AG10803 (cell line): ENCODE measurements at places on chromosomes 6 and 20.

- DNase-seq, result no peak
Measured at GRCh38 chr6:64270083-64270482, 634.5 kb downstream of the PHF3 start.

GRCh38 chr6:8383584-8383983, 51.8 kb downstream of the SLC35B3 start:
- DNase-seq, result no peak

DNA sequence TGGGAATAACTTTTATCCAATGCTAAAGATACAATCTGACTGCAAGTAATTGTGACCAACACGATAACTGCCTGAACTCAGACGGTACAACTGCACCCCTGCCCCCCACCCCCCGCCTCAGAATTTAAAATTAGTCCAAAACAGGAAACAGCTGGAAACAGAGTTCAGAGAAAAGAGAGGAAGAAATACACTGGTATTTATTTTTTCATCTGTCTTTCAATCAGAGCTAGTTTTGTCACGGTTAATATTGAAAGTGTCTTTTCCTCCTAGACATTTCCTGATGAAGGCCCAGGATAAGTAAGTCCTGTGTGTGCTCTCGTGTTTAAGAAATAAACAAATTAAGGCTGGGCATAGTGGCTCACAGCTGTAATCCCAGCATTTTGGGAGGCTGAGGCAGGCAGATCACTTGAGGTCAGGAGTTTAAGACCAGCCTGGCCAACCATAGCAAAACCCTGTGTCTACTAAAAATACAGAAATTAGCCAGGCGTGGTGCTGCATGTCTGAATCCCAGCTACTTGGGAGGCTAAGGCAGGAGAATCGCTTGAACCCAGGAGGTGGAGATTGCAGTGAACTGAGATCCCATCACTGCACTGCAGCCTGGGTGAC, 21.5 kb downstream of the ACSS1 start:
- no peak for DNase-seq

- no peak for DNase-seq
Measured at GRCh38 chr20:20992686-20993360, 113.3 kb downstream of the LINC00237 start.

GRCh38 chr6:146154197-146154596, 125.3 kb downstream of the GRM1 start:
- DNase-seq, result no peak

GRCh38 chr6:72381076-72381475, 240.8 kb upstream of the KCNQ5 start:
- no peak for DNase-seq

GRCh38 chr20:3839328-3839727, 7.3 kb upstream of the MAVS start:
- DNase-seq, result no peak
